A549 (cell line): ENCODE measurements at places on chromosomes 1 and 21. TPM values are rescaled to one million over a fixed set of nuclear protein-coding genes. Genes with fewer than 3 reads are reported as not detected.

Gene LCE1F
- polyA plus RNA-seq: not detected in 3 replicates

Gene ACTL8
- 1.0 to 1.5 TPM (median 1.3 TPM) in 3 replicates for polyA plus RNA-seq

Gene CCDC181
- polyA plus RNA-seq: 0.14 to 0.26 TPM (median 0.20 TPM) in 3 replicates

Gene ADGRL4
- not detected in 3 replicates for polyA plus RNA-seq

Gene C21orf91
- polyA plus RNA-seq: 1.6 to 1.9 TPM (median 1.6 TPM) in 3 replicates

Gene SLC35D1
- 4.5 to 5.2 TPM (median 4.8 TPM) in 3 replicates for polyA plus RNA-seq

Gene OR14K1
- not detected in 3 replicates for polyA plus RNA-seq

Gene PAPPA2
- 0.03 to 0.04 TPM (median 0.04 TPM) in 3 replicates for polyA plus RNA-seq

Gene FCGR3B
- polyA plus RNA-seq: not detected in 3 replicates

Gene KRTAP10-12
- polyA plus RNA-seq: not detected in 3 replicates

Gene KPRP
- polyA plus RNA-seq: not detected in 3 replicates

Gene ZYG11A
- 2.6 to 3.2 TPM (median 3.0 TPM) in 3 replicates for polyA plus RNA-seq

Gene GNPAT
- polyA plus RNA-seq: 43.4 to 45.3 TPM (median 44.1 TPM) in 3 replicates

Gene LRRC38
- not detected in 3 replicates for polyA plus RNA-seq

Gene TFB2M
- polyA plus RNA-seq: 27.7 to 30.6 TPM (median 28.7 TPM) in 3 replicates

Gene SPRR2G
- polyA plus RNA-seq: not detected in 3 replicates

Gene CENPF
- polyA plus RNA-seq: 53.0 to 56.0 TPM (median 53.5 TPM) in 3 replicates

Gene TCHH
- 0.07 to 0.11 TPM (median 0.09 TPM) in 3 replicates for polyA plus RNA-seq

Gene SPOCD1
- polyA plus RNA-seq: 4.8 to 6.4 TPM (median 5.5 TPM) in 3 replicates

Gene NUP210L
- polyA plus RNA-seq: not detected in 3 replicates

Gene DRAXIN
- polyA plus RNA-seq: 0.03 to 0.08 TPM in 2 of 3 replicates, not detected in the other

Gene OR2T5
- polyA plus RNA-seq: not detected in 3 replicates

Gene MPZL1
- polyA plus RNA-seq: 88.7 to 95.5 TPM (median 92.6 TPM) in 3 replicates

Gene PHF13
- polyA plus RNA-seq: 8.9 to 10.5 TPM (median 10.4 TPM) in 3 replicates

Gene NUDC
- 133 to 150 TPM (median 134 TPM) in 3 replicates for polyA plus RNA-seq

Gene GPBP1L1
- 47.7 to 50.9 TPM (median 50.5 TPM) in 3 replicates for polyA plus RNA-seq
